SW 1271 (cell line): ENCODE measurements at places on chromosomes 16 and 17.

GRCh38 chr16:22843122-22843521 is 29.2 kb downstream of the HS3ST2 start:
- DNase-seq: no peak

GRCh38 chr17:63529711-63530556 is 6.8 kb downstream of the KCNH6 start:
- no peak for DNase-seq

DNA sequence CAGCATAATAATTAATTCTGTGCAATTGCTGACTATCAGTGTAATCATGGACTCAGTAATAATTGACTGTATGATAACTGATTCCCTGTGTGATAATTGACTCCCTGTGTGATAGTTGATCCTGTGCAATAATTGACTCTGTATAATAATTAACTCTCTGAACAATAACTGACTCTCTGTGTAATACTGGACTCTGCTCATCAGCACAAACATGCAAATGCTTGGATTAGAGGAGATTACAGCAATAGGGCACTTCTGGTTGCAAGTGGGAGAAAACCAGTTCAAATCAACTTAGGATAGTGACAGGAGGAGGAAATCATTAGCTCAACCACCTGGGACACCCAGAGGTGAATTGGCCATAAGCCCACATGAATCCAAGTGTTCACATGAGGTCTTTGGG is 582.1 kb downstream of the RBFOX1 start:
- no peak for DNase-seq

- DNase-seq: no peak
Observed at GRCh38 chr16:3121851-3122467, 9.6 kb downstream of the ZNF205 start.

DNA sequence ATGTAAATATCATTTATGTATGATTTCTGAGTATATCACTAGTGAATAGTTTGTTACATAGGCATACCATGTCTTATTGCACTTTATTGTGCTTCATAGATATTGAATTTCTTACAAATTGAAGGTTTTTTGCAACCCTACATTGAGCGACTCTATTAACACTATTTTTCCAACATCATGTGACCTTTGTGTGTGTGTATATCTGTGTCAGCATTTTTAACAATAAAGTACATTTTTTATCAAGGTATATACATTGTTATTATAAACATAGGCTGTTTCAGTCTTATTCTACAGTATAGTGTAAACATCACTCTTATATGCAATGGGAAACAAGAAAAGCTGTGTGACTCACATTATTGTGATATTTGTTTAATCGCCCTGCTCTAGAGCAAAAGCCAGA is 1944.9 kb downstream of the TP53TG3F start:
- DNase-seq: no peak

DNA sequence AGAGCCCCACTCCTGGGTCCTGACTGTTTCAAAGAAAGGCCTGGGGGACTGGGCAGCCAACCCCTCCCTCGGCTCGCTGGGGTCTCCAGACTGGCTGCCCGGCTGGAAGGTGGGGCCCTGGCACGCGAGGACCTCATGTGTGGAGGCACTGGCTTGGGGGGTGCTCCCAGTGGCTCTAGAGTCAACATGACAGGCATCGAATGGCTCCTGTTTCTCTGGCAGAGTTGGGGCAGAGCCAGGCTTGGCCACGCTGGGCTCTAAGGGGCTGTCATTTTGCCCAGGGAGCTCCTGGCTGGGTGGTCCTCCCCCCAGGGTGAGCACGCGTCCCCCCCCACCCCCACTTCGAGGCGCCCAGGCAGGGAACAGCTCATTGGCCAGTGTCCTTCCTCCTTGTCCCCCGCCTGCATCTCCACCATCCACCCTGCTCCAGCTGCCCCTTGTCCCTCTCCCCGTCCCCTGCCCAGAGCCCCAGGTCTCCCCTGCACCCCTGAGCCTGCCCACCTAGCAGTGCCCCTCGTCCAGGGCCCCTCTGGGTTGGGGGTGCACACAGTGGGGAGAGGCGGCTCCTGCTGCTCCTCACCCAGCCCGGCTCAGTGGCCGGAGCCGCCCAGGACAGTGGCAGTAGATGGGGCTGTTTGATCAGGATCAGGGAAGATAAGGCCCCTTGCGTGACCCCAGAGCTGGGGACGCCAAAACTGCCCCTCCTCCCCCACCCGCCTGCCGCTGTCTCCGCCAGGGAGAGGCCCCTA is 2.7 kb downstream of the GCGR start:
- DNase-seq: no peak

DNA sequence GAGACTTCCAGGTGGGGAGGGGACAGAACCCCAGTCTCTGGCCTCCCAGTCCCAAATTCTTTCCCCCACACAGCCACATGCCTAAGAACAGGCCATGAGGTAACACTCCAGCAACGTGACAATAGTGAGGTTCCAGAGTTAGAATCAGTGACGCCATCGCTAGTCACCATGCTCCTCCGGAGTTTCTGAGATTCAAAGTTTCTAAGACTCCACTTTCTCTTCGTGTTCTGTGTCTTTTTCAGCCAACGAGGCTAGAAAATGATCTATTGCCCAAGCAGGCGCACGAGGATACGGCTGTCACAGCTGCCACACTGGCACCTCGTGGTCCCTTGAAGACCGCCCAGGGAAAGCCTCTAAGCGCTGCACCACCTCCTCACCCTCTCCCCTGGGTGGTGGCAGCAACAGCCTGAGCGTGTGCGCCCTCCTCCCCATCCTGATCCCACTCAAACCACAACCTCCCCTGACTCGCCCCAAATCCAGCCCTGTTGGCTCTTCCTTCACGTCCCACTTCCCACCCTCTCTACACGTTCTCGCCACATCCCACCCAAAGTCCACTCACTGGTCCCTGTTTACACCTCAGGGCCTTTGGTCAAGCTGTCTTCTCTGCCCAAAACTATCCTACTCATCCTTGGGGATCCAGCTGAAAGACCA is 1.0 kb downstream of the MCRIP1 start:
- no peak for DNase-seq

GRCh38 chr16:4894276-4895150 is 42.4 kb downstream of the PPL start:
- DNase-seq: no peak
